ENCODE measurements at places on chromosomes 6 and 20. TPM values are rescaled to one million over a fixed set of nuclear protein-coding genes. Genes with fewer than 3 reads are reported as not detected.

- no peak overlapping the region for H3K27ac ChIP-seq
- H3K27me3 ChIP-seq, result no peaks in the 10 kb centered on the region
These were observed 12.2 kb downstream of the LYRM4 start for GRCh38 chr6:5248302-5249098.

- no peaks in the 10 kb centered on the region for H3K27me3 ChIP-seq
- no peak for DNase-seq
- peak overlapping the region; percentile 92 for H3K4me3 ChIP-seq
- H3K4me1 ChIP-seq, result peaks cover 50% of the 10 kb centered on the region
- H3K27ac ChIP-seq, result peak overlapping the region; percentile 69
These were observed 303 bp downstream of the ILRUN start for GRCh38 chr6:34696189-34696738.

GRCh38 chr6:53244958-53245357 lies 96.3 kb upstream of the GCM1 start:
- peak; percentile 44 for DNase-seq
- H3K27me3 ChIP-seq, result no peaks in the 10 kb centered on the region
- H3K4me1 ChIP-seq, result peaks cover 24% of the 10 kb centered on the region
- no peaks in the 10 kb centered on the region for H3K36me3 ChIP-seq
- H3K4me3 ChIP-seq, result no peak overlapping the region

GRCh38 chr6:3612341-3613041 lies 139.0 kb downstream of the PXDC1 start:
- no peaks in the 10 kb centered on the region for H3K4me1 ChIP-seq
- no peak for DNase-seq
- H3K36me3 ChIP-seq, result no peaks in the 10 kb centered on the region
- H3K4me3 ChIP-seq, result no peak overlapping the region
- H3K27ac ChIP-seq, result no peak overlapping the region

- H3K4me3 ChIP-seq, result no peak overlapping the region
- no peaks in the 10 kb centered on the region for H3K36me3 ChIP-seq
- H3K27me3 ChIP-seq, result no peaks in the 10 kb centered on the region
These were observed 302.7 kb downstream of the QKI start for GRCh38 chr6:163717106-163717764.

- no peaks in the 10 kb centered on the region for H3K4me1 ChIP-seq
- no peak overlapping the region for H3K4me3 ChIP-seq
- H3K27me3 ChIP-seq, result no peaks in the 10 kb centered on the region
- H3K27ac ChIP-seq, result no peak overlapping the region
- DNase-seq, result peak; percentile 18
These were observed 80.5 kb downstream of the SMPDL3A start for GRCh38 chr6:122869437-122870024.

GRCh38 chr20:57025261-57025660 lies 241.2 kb downstream of the BMP7 start:
- H3K36me3 ChIP-seq, result no peaks in the 10 kb centered on the region
- no peak overlapping the region for H3K4me3 ChIP-seq
- no peaks in the 10 kb centered on the region for H3K4me1 ChIP-seq
- no peak for DNase-seq

DNA sequence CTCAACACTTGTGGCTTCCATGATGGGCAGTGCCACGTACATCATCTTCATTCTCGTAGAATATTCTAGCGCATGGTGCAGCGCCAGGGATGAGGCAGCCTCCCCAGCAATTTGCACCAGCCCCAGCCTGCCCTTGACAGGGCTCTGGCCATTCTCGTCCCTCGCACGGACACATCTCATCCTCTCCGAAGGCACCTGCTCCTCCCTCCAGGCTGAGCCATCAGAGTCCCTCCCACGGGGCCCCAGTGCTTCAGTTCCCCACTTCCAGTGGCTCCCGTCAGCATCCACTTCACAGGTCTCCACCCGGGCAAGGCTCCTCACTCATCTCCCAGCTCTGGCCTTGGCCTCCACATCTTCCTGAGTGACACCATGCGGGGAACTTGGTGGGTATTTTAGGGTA lies 13.3 kb upstream of the PHACTR3 start:
- DNase-seq, result no peak
- H3K4me1 ChIP-seq, result peaks cover 3% of the 10 kb centered on the region
- no peak overlapping the region for H3K27ac ChIP-seq
- no peaks in the 10 kb centered on the region for H3K36me3 ChIP-seq

DNA sequence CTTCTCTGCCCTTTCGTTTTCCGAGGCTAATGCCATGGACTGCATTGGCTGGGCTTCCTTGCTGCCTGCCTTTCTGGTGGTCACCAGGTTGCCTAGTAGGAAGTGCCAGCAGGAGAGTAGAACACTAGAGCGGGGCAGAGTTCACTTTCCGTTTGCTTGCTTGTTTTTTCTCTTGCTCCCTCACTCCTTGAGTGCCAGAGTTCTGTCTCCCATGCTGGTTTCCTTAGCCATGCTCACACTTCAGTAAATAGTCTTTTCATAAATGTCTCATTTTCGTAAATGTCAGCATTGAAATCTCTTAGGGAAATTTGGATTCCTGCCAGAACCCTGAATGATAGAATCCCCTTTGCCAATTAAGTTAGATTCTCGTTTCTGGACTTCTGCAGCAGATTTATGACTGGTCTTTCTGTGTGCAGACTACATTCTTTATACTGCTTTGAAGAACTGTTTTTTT lies 63.9 kb downstream of the FAM83B start:
- no peaks in the 10 kb centered on the region for H3K27me3 ChIP-seq
- no peaks in the 10 kb centered on the region for H3K36me3 ChIP-seq

DNA sequence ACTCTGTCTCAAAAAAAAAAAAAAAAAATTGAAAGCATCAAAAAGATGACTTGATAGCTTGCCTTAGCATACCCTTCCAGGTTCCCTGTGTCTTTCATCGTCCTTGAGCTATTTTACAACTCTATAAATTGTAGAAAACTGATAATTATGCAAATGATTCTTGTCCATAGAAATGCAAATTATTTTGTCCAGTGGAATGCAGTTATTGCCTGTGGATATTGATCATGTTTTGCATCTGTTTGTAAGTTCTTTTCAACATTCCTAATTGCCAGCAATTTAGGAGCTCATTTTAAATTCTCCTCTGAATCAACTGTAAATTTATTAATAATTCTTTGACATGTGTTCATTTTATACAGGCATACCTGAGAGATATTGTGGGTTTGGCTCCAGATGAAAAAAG lies 7.1 kb upstream of the ATP9A start:
- H3K4me3 ChIP-seq, result no peak overlapping the region
- no peaks in the 10 kb centered on the region for H3K4me1 ChIP-seq
- no peaks in the 10 kb centered on the region for H3K36me3 ChIP-seq
- no peak for DNase-seq
- no peak overlapping the region for H3K27ac ChIP-seq
- H3K27me3 ChIP-seq, result peaks cover 4% of the 10 kb centered on the region

Gene SLC17A5
- total RNA-seq, result 3.2 TPM

Gene RBPJL
- total RNA-seq, result not detected

Gene REM1
- not detected for total RNA-seq

Gene NKAIN2
- not detected for total RNA-seq

Gene CYP21A2
- total RNA-seq, result not detected

Gene PHF1
- total RNA-seq, result 24.9 TPM
